Kidney tubule cell (primary cell): ENCODE measurements at places on chromosomes 5 and 9.

DNA sequence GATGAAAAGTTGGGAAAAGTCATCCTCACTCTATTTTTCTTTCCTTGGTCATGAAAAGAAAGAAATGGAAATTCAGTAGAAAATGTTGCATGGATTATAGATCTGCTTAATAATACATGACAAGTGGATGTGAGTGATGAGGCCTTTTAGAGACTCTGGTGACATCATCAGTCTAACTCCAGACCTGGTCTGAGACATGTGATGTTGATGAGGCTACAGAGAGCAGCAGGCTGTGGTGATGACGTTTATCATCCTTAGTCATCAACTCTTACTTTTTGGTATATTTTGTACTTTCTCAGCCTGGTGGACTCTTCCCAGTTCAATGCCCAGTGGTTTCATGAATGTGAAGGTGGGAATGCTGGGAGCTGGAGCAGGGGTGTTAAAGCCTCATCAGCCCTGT is 116.4 kb downstream of the TTLL11 start:
- DNase-seq = peak; percentile 88

DNA sequence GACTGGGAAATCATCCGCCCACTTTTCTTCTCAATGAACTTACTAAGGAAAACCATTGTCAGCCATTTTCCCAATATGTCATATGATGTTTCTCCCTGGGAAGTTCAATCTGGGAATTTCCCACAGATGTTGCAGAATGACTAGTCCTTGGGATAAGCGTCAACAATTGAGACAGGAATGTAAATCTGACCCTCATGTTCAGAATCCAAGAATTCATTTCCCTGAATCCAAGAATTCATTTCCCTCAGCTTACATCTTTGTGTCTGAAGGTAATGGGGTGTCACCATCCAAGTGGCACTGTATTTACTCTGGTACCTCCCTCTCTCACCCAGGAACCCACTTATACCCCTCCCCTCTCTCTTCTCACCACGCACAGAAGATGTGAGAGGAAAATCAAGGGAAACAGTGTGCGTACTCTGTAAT is 7.4 kb downstream of the KLF9 start:
- peak; percentile 91 for DNase-seq

DNA sequence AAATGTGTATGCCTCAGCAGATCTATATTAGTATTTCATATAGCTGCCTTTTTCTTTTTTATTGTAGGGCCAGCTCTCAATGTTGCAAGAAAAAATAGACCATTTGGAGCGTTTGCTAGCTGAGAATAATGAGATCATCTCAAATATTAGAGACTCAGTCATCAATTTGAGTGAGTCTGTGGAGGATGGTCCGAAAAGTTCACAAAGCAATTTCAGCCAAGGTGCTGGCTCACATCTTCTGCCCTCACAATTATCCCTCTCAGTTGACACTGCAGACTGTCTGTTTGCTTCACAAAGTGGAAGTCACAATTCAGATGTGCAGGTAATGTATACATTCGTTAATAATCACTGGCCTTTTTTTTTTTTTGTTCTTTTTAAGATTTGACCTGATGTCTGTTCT is 23.7 kb downstream of the MAN2A1 start:
- DNase-seq = no peak

GRCh38 chr9:131667576-131667975 is 72.3 kb downstream of the RAPGEF1 start:
- peak; percentile 57 for DNase-seq

DNA sequence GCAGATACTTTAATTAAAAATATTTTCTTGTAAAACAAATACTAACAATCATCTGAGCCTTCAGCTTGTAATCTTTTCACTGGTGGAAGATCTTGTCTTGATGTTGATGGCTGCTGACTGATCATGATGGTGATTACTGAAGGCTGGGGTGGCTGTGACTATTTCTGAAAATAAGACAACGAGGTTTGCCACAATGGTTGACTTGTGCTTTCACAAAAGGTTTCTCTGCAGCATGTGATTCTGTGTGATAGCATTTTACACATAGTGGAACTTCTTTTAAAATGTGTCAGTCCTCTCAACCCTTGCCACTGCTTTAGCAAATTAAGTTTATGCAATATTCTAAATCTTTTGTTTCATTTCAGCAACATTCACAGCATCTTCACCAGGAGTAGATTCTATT is 461.0 kb downstream of the CCDC171 start:
- no peak for DNase-seq

GRCh38 chr5:158434749-158435148 is 575.8 kb upstream of the CLINT1 start:
- DNase-seq = no peak

- DNase-seq = no peak
These were observed 7.6 kb downstream of the SHB start for GRCh38 chr9:38061326-38061977.

DNA sequence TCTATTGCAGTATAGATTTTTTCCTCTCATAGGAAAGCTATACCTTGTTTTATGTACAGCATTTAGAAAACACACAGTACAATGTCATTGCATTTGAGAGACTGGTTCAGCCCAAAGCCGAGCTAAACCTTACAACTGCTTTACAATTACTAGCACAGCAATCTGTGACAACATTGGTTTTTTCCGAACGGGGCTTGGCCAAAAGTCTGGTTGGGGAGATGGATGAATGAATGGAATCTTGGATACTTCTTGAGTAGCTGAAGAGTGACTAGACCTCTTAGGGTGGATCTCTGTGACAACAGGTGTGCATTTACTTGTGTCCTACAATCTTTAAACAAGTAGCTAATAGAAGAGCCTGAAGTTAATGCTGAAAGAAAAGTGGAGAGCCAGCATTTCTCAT is 1.2 kb downstream of the SGCD start:
- DNase-seq = no peak

GRCh38 chr5:149381261-149381985 is 2.3 kb upstream of the IL17B start:
- no peak for DNase-seq

- no peak for DNase-seq
These were observed 174.9 kb upstream of the GPR151 start for GRCh38 chr5:146690880-146691355.

DNA sequence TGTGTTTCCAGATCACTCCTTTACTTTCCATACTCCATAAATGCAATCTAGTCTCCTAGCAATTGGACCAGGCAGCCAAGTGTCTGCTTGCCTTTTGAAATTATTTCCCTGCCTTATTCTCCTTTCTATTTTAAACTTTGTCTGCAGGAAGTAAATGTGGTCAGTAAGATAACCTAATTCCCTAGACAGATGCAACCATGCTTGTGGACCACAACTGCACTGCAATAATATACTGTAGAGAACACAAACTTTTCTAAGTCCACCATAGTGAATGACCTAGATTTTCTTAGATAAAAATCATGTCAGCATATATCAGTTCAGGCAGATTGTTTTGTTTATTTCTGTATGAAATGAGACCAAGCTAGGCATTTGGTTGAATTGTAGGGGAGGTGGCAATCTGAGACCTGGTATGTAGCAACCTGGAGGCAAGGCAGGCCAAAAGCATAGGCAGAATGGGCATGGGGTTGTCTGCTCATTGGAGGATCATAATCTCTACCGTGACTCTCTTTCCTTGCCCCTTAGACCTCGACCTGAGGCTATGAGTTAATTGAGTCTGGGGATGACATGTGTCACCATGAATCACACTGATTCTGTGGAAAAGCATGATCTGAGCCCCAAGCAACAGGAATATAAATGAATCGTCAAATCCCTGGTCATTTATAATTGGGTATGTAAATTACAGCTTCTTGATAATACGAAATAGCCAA is 20.7 kb downstream of the ACTL7B start:
- DNase-seq = peak; percentile 64

DNA sequence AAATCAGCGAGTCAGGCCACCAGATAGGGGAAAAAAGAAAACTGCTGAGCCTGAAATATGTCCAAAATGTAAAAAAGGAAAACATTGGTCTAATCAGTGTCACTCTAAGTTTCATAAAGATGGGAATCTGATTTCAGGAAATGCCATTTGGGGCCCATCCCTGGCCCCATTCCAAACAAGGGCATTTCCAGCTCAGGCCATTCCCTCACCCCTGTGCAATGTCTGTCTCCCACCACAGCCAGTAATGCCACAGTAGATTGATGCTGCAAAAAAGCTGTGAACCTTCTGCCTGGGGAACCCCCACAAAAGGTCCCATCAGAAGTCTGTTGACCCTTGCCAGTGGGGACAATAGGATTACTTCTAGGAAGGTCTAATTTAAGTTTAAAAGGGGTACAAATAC is 199.6 kb downstream of the YTHDC2 start:
- DNase-seq = no peak

GRCh38 chr5:142411103-142411502 is 86.3 kb upstream of the SPRY4 start:
- no peak for DNase-seq
